ENCODE measurements at places on chromosomes 5 and 9.

GRCh38 chr9:136485049-136486045 lies 2.5 kb upstream of the SEC16A start:
- peak; percentile 87 for DNase-seq

- DNase-seq, result peak; percentile 11
Measured at GRCh38 chr5:161263191-161263590, 283.3 kb downstream of the GABRB2 start.

GRCh38 chr9:13228431-13228830 lies 51.1 kb downstream of the MPDZ start:
- no peak for DNase-seq

- DNase-seq, result no peak
Measured at GRCh38 chr5:179554981-179555380, 4.6 kb downstream of the RUFY1 start.

GRCh38 chr5:168125445-168126199 lies 165.8 kb upstream of the WWC1 start:
- DNase-seq, result no peak

GRCh38 chr5:15968993-15969392 lies 210.6 kb downstream of the MARCHF11 start:
- DNase-seq, result no peak

GRCh38 chr9:79257790-79258351 lies 313.9 kb upstream of the TLE4 start:
- no peak for DNase-seq

- no peak for DNase-seq
Measured at GRCh38 chr5:114192108-114192507, 169.8 kb upstream of the KCNN2 start.

DNA sequence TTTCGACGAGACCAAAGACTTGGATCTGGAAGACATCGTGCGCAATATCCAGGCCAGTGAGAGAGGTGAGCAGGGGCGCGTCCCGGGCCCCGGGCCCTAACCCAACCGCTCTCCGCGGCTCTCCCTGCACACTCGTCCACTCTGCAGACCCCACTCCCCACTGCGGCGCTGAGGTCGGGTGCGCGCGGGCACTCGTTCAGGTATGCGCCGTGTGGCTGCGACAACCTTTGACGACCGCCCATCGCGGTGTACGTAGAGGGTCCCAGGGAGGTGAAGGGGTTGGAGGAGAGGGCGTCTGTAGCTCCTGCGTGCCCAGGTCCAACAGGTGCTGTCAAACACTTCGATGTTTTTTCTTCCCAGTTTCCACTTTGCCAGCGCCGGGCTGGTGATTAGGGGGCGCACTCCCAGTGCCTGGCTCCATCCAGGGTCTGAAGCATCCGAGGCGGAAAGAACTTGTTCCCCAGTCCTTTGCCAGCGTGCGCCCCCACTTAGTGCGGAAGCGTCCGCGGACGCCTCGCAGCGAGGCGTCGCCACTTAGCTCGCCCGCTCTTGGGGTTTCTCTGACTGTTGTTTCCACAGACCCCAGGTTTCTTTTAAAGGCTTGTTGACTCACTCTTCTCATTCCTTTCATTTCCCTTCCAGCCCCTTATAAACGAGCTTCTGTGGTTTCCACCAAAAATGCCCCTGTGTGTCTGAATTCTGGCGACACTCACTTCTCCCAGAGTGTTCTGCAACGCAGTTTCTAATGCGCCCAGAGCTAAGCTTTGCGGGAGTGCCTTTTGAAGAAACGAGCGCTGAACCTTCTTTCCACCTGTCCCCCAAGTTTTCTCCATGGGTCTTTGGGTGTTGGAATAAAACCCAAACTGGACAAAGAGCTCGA lies 1.6 kb downstream of the NPR3 start:
- DNase-seq, result no peak

DNA sequence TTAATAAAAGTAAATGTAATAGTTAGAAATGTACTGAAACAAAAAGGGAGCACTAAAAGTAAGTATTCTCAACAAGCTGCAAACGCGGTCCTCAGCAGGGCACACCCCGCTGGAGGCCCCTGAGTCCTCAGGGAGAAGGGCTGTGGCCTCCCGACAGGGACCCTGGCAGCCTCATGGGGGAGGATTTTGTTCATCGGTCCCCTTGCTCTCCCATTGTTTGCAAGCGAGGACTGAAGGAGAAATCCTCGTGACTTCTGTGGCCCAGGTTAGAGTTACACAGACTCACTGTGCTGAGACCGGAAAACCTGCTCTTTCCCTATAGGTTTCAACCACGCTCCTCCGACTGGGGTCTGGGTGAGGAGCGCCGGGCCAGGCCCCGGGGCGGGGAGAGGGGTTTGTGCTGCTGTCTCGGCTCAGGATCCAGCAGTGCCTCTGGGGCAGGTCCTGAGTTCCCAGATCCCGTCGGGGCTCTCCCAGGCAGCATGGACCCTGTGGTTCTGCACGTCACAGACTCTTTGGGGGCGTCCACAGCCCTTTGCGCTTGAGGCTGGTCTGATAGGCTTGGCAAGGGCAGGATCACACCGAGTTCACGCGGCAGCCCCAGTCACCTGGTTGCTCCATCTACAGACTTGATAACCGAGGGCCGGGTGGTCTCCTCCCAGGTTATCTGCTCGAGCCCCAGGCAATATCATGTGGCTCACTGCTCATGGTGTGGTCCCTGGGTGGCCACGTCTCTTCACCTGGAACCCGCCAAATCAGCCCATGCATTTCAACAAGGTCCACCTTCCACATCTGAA lies 38.8 kb downstream of the MRPL36 start:
- DNase-seq, result no peak

- DNase-seq, result no peak
Measured at GRCh38 chr5:163276466-163276865, 160.9 kb upstream of the CCNG1 start.

DNA sequence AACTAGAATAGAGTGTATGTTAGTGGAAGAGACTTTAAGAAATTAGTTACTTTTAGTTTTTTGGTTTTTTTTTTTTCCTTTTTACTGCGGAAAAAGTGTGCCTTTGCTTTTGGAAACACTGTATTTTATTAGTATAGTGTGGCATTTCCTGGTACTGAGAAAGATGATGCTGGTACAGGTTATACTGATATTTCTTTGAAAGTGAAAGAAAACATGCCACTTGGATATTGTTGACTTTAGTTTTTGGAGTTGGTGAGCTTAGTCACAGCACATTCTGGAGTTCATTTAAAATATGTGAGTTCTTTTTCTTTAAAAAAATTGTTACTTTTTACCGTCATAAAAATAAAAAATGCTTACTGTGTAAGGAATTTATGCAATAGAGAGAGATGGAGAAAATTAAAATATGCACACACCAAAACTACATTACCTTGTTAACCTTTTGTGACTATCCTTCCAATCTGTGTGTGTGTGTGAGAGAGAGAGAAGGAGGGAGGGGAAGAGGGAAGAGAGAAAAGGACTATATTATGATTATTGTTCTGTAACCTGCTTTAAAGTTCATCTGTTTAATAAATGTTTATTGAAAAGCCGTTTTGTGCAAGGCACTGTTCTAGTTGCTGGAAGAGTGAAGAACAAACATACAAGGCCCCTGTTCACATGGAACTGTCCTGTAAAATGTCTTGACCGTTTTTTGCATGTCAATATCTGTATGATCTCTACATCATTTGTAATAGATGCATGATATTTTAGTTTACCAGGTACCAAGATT lies 1.9 kb downstream of the UGCG start:
- DNase-seq, result no peak

DNA sequence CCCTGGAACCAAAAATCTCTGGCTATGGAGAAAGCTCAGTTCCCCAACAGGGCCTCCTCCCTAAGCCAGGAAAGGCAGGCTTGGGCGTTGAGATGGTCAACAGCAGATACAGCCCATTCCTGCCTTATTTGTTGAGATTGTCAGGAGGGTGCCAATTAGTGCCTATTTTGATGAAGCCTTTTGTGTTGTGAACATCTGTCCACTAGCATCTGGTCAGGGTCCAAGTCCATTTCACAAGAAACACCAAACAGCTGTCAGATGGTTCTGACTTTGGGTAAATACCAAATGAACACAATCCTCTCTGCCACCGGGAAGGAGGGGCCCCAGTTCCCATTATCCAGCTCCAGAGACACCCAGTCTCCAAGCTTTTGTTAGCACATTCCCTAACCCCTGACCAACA lies 19.9 kb downstream of the SEMA6A start:
- no peak for DNase-seq

GRCh38 chr9:109765830-109766229 lies 14.2 kb upstream of the PALM2AKAP2 start:
- no peak for DNase-seq

DNA sequence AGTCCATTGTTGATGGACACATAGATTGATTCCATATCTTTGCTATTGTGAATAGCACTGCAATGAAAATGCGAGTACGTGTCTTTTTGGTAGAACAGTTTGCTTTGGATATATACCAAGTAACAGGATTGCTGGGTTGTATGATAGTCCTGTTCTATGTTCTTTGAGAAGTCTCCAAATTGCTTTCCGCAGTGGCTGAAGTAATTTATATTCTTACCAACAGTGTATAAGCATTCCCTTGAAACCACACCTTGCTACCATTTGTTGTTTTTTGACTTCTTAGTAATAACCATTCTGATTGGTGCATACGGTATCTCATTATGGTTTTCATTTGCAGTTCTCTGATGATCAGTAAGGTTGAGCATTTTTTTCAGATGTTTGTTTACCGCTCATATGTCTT lies 792.9 kb downstream of the PTPRD start:
- no peak for DNase-seq

- no peak for DNase-seq
Measured at GRCh38 chr9:101220341-101220740, 164.5 kb downstream of the BAAT start.

GRCh38 chr9:63859475-63860215 lies 1425.4 kb downstream of the FOXD4L5 start:
- peak; percentile 71 for DNase-seq

DNA sequence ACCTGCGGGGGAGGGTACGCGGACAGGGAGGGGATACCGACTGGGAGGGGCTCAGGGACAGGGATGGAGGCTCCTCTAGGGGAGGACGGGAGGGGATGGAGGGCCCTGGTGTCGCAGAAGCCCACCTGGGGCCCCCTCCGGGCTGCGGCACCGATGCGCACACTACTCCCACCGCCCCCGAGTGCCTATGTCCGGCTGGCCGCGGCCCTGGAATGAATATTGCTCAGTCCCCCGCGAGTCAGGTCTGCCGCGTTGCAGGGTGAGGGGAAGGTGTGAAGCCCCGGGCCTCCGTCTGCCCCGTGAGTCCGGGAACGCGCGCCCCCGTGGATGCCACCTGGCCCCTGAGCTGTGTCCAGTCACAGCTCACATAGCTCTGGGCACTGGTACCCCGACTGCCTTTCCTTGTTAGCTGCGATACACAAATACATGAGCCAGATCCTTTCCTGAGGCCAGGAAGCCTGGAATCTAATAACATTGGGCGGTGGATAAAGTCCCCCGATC lies 44.5 kb upstream of the PRSS3 start:
- no peak for DNase-seq

DNA sequence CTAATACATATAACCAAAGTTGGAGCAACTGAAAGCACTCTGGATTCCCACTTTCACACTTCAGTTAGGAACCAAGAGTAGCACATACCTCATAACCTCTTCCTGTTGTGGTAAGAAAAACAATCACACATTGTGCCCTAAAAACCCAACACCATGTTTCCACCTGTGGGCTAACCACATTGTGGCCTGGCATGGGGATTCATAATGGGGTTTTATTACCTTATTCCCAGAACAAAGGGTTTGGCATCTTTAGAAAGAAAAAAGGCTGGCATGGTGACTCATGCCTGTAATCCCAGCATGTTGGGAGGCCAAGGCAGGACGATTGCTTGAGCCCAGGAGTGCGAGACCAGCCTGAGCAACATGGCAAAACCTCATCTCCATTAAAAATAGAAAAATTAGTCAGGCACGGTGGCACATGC lies 60.6 kb downstream of the HSD17B3 start:
- no peak for DNase-seq

DNA sequence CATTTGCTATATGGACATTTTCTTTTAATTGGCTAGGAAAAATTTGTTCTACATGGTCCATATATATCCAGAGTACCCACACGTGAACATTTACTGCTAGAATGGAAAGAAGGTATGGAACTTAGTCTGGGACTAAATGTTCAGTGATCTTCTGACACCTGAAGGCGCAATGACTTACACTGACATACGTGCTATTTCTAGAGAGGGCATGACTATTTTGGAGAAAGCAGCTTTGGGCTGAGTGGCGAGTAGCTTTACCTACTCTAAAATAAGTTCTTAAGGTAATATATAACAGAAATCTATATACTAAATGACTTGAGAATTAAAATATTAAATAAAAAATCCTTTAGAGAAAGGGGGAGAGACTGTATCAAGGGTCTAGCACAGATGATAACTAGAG lies 10.4 kb downstream of the NNT start:
- no peak for DNase-seq

DNA sequence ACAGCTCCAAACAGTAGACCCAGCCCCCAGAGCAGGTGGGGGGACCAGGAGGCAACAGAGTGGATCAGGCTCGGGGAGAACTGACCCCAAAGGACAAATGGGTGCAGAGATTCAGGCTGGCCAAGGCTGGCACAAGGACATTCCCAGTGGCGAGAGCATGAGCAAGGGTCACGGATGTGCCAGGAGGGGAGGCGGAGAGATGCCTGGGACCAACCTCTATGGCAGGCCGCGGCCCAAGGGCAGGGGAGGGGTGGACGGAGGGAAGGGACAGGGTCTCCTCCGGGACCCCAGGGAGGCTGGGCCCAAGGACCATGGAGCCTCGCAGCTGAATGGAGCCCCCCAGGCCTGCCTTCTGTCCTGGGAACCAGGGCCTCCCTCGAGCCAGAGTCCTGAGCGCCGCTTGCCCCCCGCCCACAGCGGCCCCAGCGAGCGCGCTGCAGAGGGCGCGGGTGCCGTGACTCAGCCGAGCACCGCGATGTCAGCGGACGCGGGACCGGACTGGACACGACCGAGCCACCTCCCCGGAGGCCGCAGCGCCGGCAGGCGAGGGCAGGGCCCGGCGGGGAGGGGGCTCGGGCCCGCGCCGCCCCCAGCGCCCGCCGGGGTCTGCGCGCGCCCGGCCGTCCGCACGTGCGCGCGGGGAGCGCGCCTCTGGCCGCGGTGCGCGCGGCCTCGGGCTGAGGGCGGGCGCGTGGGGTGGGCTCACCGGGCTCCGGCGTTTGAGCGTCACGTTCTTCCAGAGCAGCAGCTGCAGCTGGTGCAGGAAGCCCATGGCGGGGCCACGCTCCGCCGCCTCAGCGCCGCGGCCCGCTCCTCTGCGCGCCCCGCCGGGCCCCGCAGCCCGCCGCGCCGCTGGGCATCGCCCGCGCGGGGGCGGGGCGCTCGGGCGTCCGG lies at the start of gene ABCA2:
TSS of gene ABCA2 (minus strand) at position 869 of the 894 bp plus-strand sequence. CDS start at position 772, 97 bp downstream.
- DNase-seq, result no peak

DNA sequence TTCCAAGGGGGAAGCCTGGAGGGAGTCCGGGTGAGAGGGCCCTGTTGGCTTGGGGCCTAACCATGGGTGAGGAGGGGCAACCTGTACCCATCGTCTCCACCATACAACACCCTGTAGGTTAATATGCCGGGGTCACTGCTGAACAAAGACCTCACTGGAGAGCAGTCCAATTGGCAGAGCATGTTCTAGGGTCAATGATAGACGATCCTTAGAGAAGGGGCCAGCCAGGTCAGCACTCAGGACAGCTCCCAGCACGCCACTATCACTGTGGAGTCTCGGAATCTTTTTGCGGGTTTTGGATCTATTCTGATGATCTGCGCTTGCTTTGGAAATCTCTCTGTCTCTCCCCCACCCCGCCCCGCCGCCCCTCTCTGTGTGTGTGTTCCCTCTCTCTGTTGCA lies 218.4 kb upstream of the MVB12B start:
- no peak for DNase-seq
